ENCODE measurements at places on chromosomes 11 and 22. TPM values are rescaled to one million over a fixed set of nuclear protein-coding genes. Genes with fewer than 3 reads are reported as not detected.
A peak's percentile ranks its signal among the peaks of the same experiment; 100 is the strongest.

HPX gene
- total RNA-seq: 0.76 TPM

RAB39A gene
- total RNA-seq: 0.59 TPM

ZDHHC13 gene
- total RNA-seq: 21.7 TPM

SLC35C1 gene
- 15.2 TPM for total RNA-seq

UCP3 gene
- total RNA-seq: 3.3 TPM

KRTAP5-7 gene
- total RNA-seq: not detected

OR52N4 gene
- 0.67 TPM for total RNA-seq

VWA5A gene
- total RNA-seq: 4.8 TPM

PKDREJ gene
- total RNA-seq: not detected

CCDC188 gene
- total RNA-seq: not detected

JAML gene
- total RNA-seq: 139 TPM

PDGFD gene
- 0.15 TPM for total RNA-seq

KRTAP5-9 gene
- total RNA-seq: not detected

DNA sequence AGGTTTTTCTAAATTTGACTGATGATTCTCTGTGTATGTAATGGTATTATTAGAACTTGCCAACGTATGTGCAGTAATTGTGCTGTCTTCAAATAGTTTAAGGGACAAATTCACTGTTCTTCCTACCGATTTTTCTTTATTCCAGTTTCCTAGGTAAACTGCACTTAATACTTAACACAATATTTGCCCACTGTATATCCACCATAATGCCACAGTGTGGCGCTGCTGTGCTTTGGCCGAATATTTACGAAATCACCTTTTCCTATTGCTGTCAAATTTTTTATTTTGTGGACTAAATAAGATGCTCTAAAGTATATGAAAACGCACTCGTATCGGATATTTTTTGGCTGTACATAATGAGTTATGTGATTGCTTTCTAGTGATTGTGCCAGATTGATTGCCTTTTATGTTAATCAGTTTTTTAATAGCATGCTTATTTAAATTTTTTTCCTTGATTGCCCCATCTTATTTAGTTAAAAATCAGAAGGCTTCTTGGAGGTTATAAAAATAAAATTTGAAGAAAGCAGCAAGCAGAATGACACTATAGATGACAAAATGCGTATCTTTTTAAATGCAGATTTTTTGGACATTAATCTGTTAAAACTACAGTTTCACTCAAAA lies 10.5 kb downstream of the AASDHPPT start:
- no peaks in the 10 kb centered on the region for H3K27me3 ChIP-seq
- peak; percentile 54 for DNase-seq
- peaks cover 39% of the 10 kb centered on the region for H3K4me1 ChIP-seq
- H3K27ac ChIP-seq: no peak overlapping the region
- no peak overlapping the region for H3K4me3 ChIP-seq

- H3K27me3 ChIP-seq: no peaks in the 10 kb centered on the region
- H3K27ac ChIP-seq: no peak overlapping the region
- H3K4me1 ChIP-seq: no peaks in the 10 kb centered on the region
- no peak overlapping the region for H3K4me3 ChIP-seq
- H3K36me3 ChIP-seq: no peaks in the 10 kb centered on the region
These were observed 257.0 kb upstream of the C11orf87 start for GRCh38 chr11:109165035-109165434.

- no peak overlapping the region for H3K4me3 ChIP-seq
- H3K27me3 ChIP-seq: no peaks in the 10 kb centered on the region
- H3K36me3 ChIP-seq: peaks cover 57% of the 10 kb centered on the region
- no peak for DNase-seq
These were observed 53.1 kb upstream of the OR4B1 start for GRCh38 chr11:48163360-48164100.

- DNase-seq: no peak
- H3K36me3 ChIP-seq: no peaks in the 10 kb centered on the region
- no peak overlapping the region for H3K4me3 ChIP-seq
- no peaks in the 10 kb centered on the region for H3K4me1 ChIP-seq
These were observed 84.5 kb downstream of the DSCAML1 start for GRCh38 chr11:117712530-117712929.

GRCh38 chr22:32754413-32755041 lies 47.0 kb upstream of the TIMP3 start:
- no peak overlapping the region for H3K27ac ChIP-seq
- H3K4me3 ChIP-seq: no peak overlapping the region
- H3K27me3 ChIP-seq: no peaks in the 10 kb centered on the region
- no peaks in the 10 kb centered on the region for H3K4me1 ChIP-seq

- H3K4me3 ChIP-seq: no peak overlapping the region
- H3K36me3 ChIP-seq: no peaks in the 10 kb centered on the region
- H3K27ac ChIP-seq: no peak overlapping the region
These were observed 70.5 kb upstream of the SESN3 start for GRCh38 chr11:95301474-95301873.

GRCh38 chr11:117230999-117231841 lies 653 bp downstream of the PCSK7 start:
- no peaks in the 10 kb centered on the region for H3K27me3 ChIP-seq
- peak overlapping the region; percentile 92 for H3K4me3 ChIP-seq
- no peak for DNase-seq
- peak overlapping the region; percentile 95 for H3K27ac ChIP-seq
- H3K4me1 ChIP-seq: peaks cover 46% of the 10 kb centered on the region

- H3K4me1 ChIP-seq: no peaks in the 10 kb centered on the region
- H3K27ac ChIP-seq: no peak overlapping the region
- no peaks in the 10 kb centered on the region for H3K36me3 ChIP-seq
- DNase-seq: no peak
- H3K27me3 ChIP-seq: no peaks in the 10 kb centered on the region
- H3K4me3 ChIP-seq: no peak overlapping the region
These were observed 51.7 kb downstream of the TECTA start for GRCh38 chr11:121152764-121153163.

DNA sequence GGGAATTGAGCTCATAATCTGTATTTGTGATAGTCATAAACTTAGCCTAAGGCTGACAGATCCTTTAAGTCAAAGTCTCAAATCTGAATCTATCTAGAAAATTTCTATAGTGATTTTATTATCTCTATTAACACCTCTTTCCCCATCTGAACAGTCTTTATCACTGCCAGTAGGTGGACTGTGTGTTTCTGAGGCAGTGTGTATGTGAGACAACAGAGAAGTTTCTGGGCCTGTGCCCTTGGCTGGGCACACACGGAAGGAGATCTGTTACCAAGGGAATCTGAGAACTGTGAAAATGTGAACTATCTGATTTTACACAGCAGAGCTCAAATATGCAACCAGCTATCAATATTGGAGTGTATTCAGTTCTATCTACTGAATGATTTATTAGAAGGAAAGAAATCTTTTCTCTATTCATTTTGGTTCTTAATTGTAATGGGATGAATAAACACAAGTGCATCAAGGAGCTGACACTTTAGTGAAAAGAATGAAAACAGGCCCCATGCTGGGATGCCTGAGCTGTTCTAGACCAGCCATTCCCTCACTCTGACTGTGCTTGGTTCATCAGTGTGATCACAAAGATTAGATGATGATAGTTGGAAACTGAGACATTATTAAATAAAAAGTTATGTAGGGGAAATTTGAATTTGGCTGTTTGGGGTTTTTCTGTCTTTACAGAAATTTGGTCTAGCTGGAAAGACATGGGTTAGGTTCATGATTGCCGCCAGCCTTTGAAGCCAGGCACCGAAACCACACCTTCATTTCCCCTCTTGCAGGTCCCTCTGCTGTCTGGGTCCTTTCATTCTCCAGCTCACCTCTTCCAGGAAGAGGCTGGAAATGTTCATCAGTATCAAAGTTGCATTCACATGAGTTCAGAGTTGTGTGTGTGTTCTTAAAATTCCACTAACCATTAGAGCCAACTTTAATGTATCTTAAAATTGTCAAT lies 68.1 kb downstream of the LIF start:
- no peaks in the 10 kb centered on the region for H3K36me3 ChIP-seq
- H3K4me3 ChIP-seq: no peak overlapping the region
- peaks cover 75% of the 10 kb centered on the region for H3K4me1 ChIP-seq
- no peaks in the 10 kb centered on the region for H3K27me3 ChIP-seq
- peak; percentile 63 for DNase-seq

- H3K27ac ChIP-seq: no peak overlapping the region
- H3K27me3 ChIP-seq: no peaks in the 10 kb centered on the region
These were observed 8.5 kb upstream of the CCDC89 start for GRCh38 chr11:85694385-85694980.

DNA sequence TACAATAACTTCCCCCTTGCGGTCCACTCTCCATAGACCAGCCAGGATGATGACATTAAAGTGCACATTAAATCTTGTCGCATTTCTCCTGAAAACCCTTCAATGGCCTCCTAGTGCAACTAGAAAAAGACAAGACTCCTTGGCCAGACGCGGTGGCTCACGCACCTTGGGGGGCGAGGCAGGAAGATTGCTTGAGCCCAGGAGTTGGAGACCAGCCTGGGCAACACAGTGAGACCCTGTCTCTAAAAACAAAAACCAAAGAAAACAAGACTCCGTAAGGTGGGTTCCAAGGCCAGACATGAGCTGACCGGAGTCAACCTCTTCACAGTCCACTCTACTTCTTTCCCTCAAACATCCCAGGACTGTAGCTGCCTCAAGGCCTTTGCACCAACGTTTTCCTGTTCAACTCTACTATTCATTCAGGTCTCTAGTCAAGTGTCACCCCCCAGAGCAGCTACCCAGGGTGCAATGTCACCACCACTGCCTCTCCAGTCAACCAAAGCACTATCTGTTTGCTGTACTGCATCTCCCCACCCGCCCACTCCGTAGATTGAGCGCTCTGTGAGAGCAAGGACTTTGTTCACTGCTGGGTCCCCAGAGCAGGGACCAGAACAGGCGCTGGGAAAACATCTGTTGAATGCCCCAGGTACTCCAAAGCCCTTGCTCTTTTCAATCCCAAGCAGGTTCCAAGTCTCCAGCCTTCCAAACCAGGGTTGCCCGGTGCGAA lies 739 bp downstream of the ZMAT5 start:
- peaks cover 29% of the 10 kb centered on the region for H3K4me1 ChIP-seq
- peak; percentile 55 for DNase-seq
- H3K27me3 ChIP-seq: no peaks in the 10 kb centered on the region
- H3K36me3 ChIP-seq: peaks cover 23% of the 10 kb centered on the region
- peak overlapping the region; percentile 88 for H3K27ac ChIP-seq

Measured in activated CD8-positive, alpha-beta memory T cell treated with anti-CD3 and anti-CD28 coated beads, Interleukin-2, amount 10 ng/mL, durations not matched to agents 7 days and 5 days (primary cell).